ENCODE measurements at places on chromosomes 3 and 15. TPM values are rescaled to one million over a fixed set of nuclear protein-coding genes. Genes with fewer than 3 reads are reported as not detected.

- no peak for DNase-seq
Observed at GRCh38 chr3:79015854-79016253, 751.9 kb downstream of the ROBO1 start.

Gene CHL1
- polyA plus RNA-seq, result not detected

Gene SLC25A38
- polyA plus RNA-seq, result 7.5 TPM

Gene MAGI1
- polyA plus RNA-seq, result not detected

- no peak for DNase-seq
Observed at GRCh38 chr3:9809239-9809614, 835 bp upstream of the TTLL3 start.

DNA sequence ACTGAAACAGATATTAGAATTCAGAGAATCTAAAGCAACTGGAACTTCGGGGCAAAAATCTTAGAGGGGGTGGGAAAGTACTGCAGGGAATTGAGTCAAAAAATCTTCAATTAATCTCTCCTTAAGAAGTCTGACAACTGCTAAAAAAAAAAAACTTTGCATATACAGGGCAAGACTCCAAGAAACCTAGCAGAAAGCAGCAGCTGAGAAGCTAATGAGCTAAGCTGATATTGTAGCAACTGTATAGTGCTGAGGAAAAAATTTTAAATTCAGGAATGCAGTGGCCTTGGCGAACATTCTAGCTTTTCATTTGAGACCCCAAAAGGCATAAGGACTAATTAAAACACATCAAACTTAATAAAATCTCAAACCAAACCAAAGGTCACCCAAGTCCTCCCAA lies 113.6 kb downstream of the SCAPER start:
- no peak for DNase-seq
